CD4-positive, alpha-beta T cell treated with Interleukin-6 at 100 ng/mL for 8 hours (primary cell): ENCODE measurements at places on chromosomes 7 and 10.

DNA sequence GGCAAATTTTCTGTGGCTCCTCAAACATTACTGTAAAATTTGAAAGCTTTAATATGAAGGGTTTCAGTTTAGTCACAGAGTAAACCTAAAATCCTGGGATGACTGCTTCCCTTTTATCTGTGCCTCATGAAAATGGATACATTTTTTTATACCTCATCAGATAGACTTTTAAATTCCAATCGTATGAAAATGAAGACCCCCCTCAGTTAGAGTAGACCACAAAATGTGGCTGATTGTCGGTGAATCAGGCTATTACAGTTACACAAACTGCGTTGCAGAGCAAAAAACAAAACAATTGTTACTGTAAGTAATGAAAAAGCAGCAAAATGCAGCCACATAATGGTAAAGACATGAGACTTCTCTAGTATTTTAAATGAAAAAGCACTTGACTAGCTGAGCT, 296.2 kb downstream of the CNTNAP2 start:
- DNase-seq, result no peak

DNA sequence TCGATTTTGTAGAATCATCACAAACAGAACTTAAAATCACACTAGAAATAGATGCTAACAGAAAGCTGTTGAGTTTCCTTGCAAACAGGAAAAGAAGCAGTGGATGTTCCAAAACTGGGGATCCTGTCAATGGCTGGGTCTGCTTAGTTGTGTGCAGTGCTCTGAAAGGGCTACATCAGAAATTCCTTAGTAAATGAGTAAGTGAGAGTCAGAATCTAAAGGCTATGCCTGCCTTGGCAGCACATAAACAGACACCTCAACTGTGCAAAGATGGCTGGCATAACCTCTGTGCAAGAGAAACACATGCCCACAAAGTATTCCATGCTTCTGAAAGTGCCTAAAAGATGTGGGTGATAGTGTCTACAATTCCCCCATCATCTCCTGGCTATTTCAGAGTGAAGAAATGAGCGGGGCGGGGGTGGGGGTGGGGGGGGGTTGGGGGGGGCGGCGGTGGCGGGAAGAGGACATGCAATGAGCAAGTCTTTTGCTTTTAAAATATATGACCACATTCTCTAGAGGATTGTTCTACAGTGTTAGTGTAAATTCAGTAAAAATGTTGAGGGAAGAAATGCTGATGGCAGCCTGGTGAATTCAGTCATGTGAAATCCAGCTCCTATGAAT, 138.1 kb upstream of the LAMB4 start:
- DNase-seq, result no peak

- no peak for DNase-seq
Measured at GRCh38 chr10:44930904-44931620, 19.9 kb downstream of the TMEM72 start.

DNA sequence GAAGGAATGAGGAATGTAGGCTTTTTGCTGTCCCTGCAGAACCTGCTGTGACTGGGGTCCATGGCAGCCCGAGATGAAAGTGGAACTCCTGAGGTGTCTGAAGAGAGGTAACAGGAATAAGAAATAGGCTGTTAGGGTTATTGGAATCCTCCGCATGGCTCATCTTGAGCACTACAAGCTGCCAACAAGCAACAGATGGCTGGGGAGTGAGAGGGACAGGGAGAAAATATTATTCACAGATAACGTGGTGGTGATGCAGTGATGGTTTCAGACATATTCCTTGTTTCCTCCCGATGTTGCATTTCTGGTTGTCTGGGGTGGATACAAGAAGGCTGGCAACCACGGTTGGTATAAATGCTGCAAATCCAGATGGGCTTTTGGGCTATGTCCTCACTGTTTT, 46.1 kb downstream of the AP3M1 start:
- no peak for DNase-seq

- DNase-seq, result no peak
Measured at GRCh38 chr7:2182461-2182860, 50.3 kb downstream of the MAD1L1 start.

DNA sequence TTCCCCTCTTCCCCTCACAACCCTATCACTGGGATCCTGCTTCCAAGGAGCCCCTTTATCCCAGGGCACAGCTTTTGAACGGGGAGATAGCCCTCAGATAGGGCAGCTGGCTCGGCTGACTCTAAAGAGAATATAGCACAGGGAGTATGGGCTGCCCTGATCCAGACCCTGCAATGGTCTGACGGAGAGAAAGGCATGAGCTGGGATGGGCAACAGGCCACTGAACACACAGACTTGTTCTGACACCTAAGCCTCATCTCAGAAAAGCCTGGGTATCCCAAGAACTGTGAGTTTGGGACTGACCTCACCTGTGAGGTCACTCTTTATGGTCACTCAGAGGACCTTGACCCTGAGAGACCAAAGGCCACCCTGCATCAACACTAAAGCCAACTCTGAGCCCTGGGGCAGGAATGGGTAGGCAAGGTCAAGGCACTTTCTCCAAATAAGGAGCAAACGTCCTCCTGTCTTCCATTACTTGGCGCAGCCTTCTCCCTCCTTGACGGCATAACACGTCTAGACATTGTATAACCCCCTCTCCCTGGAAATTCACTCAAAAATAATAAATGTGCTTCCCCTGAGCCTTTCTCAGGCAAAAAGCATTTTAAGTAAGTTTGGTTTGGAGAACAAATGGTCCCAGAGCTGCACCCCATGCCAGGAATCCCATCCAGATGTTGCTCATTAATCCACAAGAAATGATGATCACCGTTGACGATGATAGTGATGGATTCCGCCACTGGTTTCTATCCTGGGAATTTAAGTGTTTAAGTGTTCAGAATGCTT, 8.2 kb upstream of the LRRC18 start:
- no peak for DNase-seq

GRCh38 chr10:128859738-128860386, 607.2 kb upstream of the MGMT start:
- DNase-seq, result no peak

GRCh38 chr10:133231946-133232574, 2.0 kb downstream of the UTF1 start:
- DNase-seq, result no peak

- DNase-seq, result no peak
Measured at GRCh38 chr10:28806488-28806941, 129.2 kb downstream of the BAMBI start.

GRCh38 chr10:62577666-62578291, 203.6 kb downstream of the ZNF365 start:
- DNase-seq, result no peak
